ENCODE measurements at places on chromosomes 4 and X.

DNA sequence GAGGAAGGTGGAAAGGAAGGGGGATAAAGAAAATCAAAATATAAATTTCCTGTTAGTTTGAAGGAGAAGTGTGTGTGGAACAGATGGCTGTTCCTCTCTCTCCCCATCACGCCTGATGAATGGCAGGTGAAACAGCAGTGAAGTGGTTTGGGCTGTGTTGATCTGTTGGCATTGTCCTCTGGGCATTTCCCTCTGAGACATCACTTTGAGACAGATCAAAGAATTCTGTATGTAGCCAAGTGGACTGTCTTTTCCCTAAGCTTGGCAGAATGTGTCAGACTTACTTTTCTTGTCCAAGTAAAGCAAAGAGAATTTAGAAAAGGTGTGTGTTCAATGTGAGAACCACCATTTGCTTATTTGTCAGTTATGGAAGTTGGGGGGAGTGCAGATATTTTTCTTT lies 47.5 kb downstream of the SEPTIN11 start:
- DNase-seq, result no peak

GRCh38 chr4:145703850-145704497 lies 24.0 kb downstream of the C4orf51 start:
- DNase-seq, result no peak

- no peak for DNase-seq
These were observed 13.0 kb upstream of the PLAC1 start for GRCh38 chrX:134671294-134671693.

- peak; percentile 3 for DNase-seq
These were observed 87.0 kb downstream of the PHOX2B start for GRCh38 chr4:41661442-41662076.

GRCh38 chr4:52641854-52642563 lies 17.1 kb downstream of the USP46 start:
- DNase-seq, result no peak

- DNase-seq, result no peak
These were observed 9.1 kb downstream of the PPAT start for GRCh38 chr4:56426273-56426672.

DNA sequence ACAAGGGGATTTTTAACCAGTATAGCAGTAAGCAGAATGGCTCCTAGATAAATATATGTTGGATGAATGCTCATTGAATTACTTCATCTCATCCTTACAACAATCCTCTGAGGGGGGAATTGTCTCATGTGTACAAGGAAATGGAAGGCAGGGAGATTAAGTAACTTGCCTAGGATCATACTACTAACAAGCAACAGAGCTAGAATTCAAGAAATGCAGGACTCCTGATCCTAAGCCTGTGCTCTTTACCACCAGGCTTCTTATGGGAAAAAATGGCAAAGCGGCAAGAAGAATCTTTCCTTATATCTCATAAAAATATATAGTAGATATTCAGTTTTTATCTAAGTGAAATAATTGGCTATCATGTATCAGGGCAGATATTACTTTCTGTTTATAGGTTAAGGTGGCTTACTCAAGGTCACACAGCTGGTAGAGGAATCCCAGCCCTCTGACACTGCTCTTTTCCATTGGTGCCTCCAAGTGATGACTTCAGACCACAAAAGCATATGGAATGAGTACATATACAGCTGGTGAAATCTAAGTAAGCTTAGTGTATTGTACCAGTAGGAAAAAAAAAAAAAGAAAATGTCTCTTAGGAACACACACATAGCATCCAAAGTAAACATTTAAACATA lies 2.1 kb downstream of the ABHD18 start:
- DNase-seq, result no peak

DNA sequence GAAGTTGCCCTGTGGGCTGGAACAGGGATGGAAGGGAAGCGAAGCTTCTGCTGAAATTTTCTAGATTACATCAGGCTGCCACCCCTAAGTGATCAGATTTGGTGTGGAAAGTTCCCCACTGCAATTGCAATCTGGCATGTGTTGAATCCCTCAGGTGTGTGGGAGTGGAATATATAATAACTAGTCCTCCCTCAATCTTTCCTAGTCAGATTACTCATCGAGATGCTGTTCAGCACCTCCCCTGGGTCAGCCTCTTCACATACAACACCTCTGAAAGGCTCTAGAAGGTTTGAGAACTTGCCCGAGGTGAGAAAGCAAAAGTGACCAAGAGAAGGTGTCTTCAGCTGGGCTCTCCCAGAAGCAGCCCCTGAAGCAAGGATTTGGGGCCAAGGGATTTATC lies 336.8 kb downstream of the BCOR start:
- no peak for DNase-seq

GRCh38 chr4:27182211-27182610 lies 321.6 kb downstream of the STIM2 start:
- DNase-seq, result no peak

DNA sequence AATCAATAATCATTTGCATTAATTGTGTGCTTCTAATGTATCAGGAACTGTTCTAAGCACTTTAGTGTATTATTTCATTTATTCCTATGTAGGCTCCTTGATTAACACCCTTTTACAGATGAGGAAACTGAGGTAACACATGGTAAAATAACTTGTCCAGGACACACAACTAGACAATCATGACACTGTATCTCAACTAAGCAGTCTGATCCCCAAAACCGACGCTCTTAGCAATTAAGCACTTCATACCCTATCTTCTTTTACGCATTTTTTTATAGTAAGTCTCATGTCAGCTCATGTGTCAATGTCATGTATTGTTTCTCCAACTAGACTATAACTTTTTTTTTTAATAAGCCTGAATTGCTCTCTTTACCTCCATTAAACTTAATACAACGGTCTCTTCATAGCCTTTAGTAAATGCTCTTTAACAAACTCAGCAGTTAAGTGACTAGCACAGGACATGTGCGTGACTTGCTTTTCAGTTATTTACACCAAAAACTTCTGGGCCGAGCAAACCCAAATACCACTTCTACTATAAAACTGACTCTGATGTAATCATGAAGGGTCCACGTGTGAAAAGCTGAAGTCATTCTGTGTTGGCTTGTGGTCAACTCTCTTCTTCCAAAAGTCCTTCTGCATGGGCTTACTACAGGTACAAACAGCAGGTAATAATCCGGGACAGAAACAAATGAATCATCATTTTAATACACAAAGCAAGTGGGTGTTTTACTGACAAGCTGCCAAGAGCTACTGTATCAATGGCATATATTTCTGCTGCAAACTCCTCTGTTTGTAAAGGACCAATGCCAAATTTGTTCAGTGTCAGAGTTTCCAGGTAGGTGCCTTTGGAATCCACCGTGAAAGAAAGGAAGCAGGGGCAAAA lies 7.9 kb upstream of the AMBN start:
- DNase-seq, result peak; percentile 78

DNA sequence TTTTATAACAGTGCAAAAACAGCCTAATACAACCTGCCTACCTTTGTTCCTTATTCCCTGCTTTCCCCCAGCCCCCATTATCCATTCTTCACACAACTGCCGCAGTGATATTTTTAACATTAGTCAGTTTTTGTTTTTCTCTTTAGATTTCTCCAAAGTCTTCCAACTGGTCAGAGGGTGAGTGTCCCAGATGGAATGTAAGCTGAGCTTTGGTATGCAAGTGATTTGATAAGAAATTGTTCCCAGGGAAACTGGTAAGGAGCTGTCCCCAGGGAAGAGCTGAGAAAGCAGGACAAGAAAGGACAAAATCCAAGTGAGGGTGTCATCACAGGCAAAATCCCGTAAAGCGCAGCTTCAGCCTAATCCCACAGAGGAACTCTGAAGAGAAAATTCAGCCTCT lies 475.5 kb upstream of the ADGRL3 start:
- DNase-seq, result no peak

DNA sequence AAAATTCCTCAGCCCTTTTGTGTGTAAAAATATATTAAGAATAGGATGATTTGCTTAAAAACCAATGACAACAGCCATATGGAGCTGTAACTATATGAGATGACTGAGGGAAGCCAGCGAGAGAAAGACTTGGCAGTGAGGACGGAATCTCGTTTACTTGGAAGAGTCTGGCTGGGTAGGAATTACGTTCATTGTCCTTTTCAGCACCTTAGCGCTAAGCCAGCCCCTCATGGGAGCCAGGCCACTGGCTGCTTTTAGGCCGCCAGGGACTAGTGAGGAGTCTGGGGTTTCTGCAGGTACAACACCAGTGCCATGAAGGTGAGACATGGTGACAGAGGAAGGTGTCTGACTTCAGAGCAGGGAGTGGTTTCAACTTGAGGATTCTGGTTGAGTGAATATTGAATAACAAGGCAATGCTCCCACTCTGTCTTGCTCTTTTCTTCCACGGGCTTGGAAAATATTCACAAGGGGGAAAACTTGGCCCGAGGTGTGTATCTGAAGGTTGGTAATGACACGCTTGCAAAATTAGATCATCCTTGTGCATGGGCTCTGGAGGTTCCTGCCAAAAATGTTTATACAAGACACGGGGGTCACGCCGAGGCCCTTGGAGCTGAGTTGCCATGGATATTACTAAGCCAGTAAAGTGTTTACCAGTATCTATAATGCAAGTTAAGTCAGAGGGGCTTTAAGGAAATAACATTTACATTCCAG lies 17.4 kb downstream of the KLF3 start:
- no peak for DNase-seq

- no peak for DNase-seq
These were observed 101.8 kb upstream of the HPF1 start for GRCh38 chr4:169859366-169860216.

GRCh38 chrX:37921758-37922157 lies 74.4 kb upstream of the DYNLT3 start:
- DNase-seq, result no peak

- DNase-seq, result no peak
These were observed 37.4 kb upstream of the GRPEL1 start for GRCh38 chr4:7105276-7105675.

DNA sequence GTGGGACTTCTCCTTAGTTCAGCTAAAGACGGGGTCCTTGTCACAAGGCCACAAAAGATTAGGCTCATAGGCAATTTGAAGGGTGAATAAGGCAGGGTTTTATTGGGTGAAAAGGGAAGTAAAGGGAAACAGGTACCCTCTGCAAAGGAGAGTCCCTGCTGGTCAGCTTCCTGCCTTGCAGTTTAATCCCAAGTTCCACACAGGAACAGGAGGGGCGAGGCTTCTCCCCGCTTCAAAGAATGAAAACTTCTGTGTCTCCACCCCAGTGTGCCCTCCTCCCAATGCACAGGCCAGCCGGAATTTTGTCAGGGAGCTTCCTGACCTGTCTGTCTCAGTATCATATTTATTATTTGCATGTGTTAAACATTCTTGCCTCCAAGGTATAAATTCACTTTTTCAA lies 37.1 kb downstream of the ITM2A start:
- DNase-seq, result no peak

DNA sequence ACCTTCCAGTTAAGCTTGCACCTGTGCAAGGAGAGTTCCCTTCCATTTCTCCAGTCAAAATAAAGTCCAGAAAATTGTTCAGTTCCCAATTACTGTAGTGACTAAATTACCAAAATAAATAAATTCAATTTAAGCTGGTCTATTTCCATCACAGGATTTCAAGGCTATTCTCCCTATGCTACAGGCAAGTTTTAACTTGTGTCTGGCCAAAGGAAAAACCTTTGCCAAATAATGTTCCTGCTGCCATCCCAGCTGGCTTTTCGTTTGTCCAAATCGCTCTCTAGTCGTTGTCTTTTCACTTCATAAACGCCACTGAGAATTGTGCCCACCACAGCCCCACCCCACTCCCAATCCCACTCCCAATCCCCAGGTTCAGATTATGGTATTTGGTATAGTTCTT lies 2.4 kb downstream of the KCTD8 start:
- DNase-seq, result no peak

Measured in NCI-H146 (cell line).